ENCODE measurements at places on chromosomes 5 and 9. TPM values are rescaled to one million over a fixed set of nuclear protein-coding genes. Genes with fewer than 3 reads are reported as not detected.
A peak's percentile ranks its signal among the peaks of the same experiment; 100 is the strongest.

- no peaks in the 10 kb centered on the region for H3K27me3 ChIP-seq
- DNase-seq, result no peak
- no peak overlapping the region for H3K4me3 ChIP-seq
- H3K36me3 ChIP-seq, result no peaks in the 10 kb centered on the region
- no peak overlapping the region for H3K27ac ChIP-seq
Measured at GRCh38 chr9:84736536-84736935, 67.0 kb downstream of the NTRK2 start.

DNA sequence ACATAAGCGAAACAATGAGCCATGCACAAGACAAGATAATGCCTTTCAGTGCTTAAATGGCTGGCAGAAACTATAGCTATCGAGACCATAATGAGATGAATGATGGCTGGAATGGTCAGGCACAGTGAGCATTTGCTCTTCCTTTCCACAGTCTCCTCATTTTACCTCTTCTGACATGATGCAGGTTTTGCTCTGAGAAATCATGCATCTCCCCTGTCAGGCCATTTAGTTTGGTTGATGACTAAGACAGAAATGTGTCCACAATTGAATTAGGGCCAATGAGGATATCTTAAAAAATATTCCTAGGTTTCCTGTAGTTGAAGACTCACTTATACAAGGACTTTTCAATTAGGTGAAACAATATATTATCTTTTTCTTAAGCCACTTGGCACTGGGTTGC, 475.1 kb downstream of the TMEM232 start:
- no peaks in the 10 kb centered on the region for H3K36me3 ChIP-seq
- no peaks in the 10 kb centered on the region for H3K4me1 ChIP-seq
- H3K4me3 ChIP-seq, result no peak overlapping the region
- DNase-seq, result no peak
- no peak overlapping the region for H3K27ac ChIP-seq

DNA sequence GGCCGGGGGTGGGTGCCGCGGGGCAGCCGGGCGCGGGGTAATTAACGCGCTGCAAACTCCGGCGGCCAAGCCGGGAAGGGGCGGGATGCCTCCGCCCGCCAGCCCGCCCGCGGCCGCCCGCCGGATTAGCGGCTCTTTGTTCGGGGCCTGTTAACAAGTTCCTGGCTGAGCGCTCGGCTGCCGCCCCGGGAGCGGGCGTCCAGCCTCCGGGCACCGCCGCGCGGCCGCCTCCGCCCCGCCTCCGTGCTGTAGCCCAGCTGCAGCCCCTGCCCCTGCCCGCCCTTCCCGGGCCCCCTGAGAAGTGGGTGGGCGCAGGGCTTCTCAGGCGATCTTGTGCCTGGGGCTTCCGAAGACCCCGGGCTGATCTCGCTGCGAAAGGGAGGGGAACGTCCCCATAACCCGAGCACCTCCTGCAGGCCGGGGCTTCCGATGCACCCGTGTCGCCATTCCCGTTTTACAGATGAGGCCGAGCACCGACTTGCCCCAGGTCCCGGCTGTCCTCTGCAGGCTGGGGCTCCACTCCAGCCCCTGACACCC, 7.5 kb downstream of the UNC5A start:
- no peaks in the 10 kb centered on the region for H3K36me3 ChIP-seq
- DNase-seq, result no peak
- no peak overlapping the region for H3K4me3 ChIP-seq
- no peak overlapping the region for H3K27ac ChIP-seq
- no peaks in the 10 kb centered on the region for H3K4me1 ChIP-seq

- no peaks in the 10 kb centered on the region for H3K36me3 ChIP-seq
- H3K4me1 ChIP-seq, result no peaks in the 10 kb centered on the region
- H3K27me3 ChIP-seq, result no peaks in the 10 kb centered on the region
Measured at GRCh38 chr5:111261610-111262009, 37.4 kb downstream of the CAMK4 start.

- H3K36me3 ChIP-seq, result no peaks in the 10 kb centered on the region
- no peak overlapping the region for H3K4me3 ChIP-seq
- H3K27me3 ChIP-seq, result no peaks in the 10 kb centered on the region
- H3K27ac ChIP-seq, result no peak overlapping the region
- DNase-seq, result no peak
Measured at GRCh38 chr9:7137040-7137439, 379.3 kb downstream of the KDM4C start.

The ATP10B gene
- 0.12 TPM for total RNA-seq

DNA sequence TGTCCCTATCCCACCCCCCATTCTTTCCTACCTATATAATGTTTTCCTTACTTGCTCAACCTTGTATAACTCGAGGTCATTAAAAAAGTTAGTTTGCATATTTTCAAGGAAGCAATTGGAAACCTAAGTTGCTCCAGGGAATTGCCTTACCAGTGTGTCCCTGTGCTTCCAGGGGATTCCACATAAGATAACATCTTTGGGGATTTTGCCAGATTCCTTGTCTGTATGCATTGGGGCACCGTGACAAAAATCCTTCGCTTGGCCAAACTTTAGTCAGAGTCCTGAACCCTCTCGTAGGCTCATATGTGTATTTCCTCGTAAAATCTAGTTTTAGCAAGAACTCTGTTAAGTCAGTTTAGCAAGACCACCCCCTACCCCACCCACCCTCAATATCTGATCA, 14.7 kb upstream of the OSMR start:
- no peak overlapping the region for H3K27ac ChIP-seq
- no peak for DNase-seq
- H3K4me3 ChIP-seq, result no peak overlapping the region
- no peaks in the 10 kb centered on the region for H3K36me3 ChIP-seq

The GABRG2 gene
- total RNA-seq, result not detected

GRCh38 chr5:83011985-83012384, 65.2 kb downstream of the TMEM167A start:
- H3K4me1 ChIP-seq, result no peaks in the 10 kb centered on the region
- no peaks in the 10 kb centered on the region for H3K36me3 ChIP-seq
- DNase-seq, result no peak
- no peak overlapping the region for H3K27ac ChIP-seq
- no peaks in the 10 kb centered on the region for H3K27me3 ChIP-seq

DNA sequence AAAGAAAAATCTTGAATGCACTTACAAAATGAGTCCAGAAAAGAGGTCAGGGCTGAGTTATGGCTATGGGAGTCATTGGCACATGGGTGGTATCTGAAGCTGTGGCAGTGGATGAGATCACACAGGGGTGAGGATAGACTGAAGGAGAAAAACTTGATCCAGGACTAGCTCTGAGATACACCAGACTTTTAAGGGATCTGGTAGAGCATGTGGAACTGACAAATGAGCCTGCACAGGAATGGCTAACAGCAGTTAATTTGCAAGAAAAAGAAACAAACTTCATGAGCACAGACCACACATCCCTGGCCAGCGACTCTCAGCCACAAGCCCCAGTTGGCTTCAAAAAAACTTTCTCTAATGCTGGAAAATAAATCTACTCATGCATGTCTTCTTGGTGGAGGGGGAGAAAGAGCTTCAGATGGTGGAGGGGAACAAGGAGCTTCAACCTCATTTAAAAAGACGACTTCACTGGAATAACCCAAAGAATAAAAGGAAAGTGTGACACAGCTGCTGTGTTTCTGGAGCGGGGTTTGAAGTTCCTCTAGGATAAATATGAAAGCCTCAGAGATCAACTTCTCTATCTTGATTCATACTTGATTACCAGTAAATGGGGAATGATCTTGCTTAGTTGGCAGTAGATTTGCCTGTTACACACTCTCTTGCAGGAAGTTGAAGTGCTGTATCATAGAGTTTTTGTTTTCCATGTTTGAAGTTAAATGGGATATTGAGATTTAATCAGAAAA, 33.6 kb downstream of the TNFAIP8 start:
- no peak overlapping the region for H3K27ac ChIP-seq
- no peak for DNase-seq
- H3K4me1 ChIP-seq, result no peaks in the 10 kb centered on the region

The PCDHGA11 gene
- total RNA-seq, result 5.7 TPM

GRCh38 chr5:95081982-95082381, 202.9 kb downstream of the MCTP1 start:
- DNase-seq, result no peak
- H3K36me3 ChIP-seq, result no peaks in the 10 kb centered on the region
- no peak overlapping the region for H3K4me3 ChIP-seq
- H3K27ac ChIP-seq, result no peak overlapping the region
- H3K27me3 ChIP-seq, result no peaks in the 10 kb centered on the region
- H3K4me1 ChIP-seq, result no peaks in the 10 kb centered on the region

The GOLGA1 gene
- 19.7 TPM for total RNA-seq

The ELOVL7 gene
- total RNA-seq, result 0.60 TPM

GRCh38 chr9:118732998-118733397, 636.2 kb downstream of the BRINP1 start:
- H3K4me1 ChIP-seq, result no peaks in the 10 kb centered on the region
- no peak overlapping the region for H3K4me3 ChIP-seq
- no peaks in the 10 kb centered on the region for H3K36me3 ChIP-seq
- no peak overlapping the region for H3K27ac ChIP-seq

The C1QTNF2 gene
- 1.4 TPM for total RNA-seq

The EIF4EBP3 gene
- 23.6 TPM for total RNA-seq

The NACC2 gene
- 17.2 TPM for total RNA-seq

DNA sequence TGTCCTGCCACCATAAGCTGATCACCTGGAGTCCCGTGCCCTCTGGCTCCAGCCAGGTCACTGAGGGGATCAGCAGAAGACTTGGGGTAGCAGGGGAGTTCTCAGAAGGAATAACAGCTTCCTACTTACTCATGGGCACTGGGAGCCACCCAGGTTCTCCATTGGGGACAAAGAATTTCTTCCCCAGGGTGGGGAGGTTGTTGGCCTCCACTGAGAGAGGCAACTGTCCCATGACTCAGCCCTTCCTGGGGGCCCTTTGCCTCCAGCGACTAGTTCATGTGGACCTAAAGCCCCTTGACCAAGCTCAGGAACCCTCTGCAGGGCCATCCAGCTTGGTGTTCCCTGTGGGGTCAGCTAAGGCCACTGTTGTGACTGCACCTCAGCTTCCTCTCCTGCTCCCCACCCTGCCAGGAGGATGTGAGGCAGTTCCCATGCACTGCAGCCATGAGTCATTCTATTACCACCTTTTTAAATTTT, 175.0 kb downstream of the AUH start:
- H3K36me3 ChIP-seq, result no peaks in the 10 kb centered on the region
- H3K4me1 ChIP-seq, result no peaks in the 10 kb centered on the region
- H3K27me3 ChIP-seq, result no peaks in the 10 kb centered on the region

DNA sequence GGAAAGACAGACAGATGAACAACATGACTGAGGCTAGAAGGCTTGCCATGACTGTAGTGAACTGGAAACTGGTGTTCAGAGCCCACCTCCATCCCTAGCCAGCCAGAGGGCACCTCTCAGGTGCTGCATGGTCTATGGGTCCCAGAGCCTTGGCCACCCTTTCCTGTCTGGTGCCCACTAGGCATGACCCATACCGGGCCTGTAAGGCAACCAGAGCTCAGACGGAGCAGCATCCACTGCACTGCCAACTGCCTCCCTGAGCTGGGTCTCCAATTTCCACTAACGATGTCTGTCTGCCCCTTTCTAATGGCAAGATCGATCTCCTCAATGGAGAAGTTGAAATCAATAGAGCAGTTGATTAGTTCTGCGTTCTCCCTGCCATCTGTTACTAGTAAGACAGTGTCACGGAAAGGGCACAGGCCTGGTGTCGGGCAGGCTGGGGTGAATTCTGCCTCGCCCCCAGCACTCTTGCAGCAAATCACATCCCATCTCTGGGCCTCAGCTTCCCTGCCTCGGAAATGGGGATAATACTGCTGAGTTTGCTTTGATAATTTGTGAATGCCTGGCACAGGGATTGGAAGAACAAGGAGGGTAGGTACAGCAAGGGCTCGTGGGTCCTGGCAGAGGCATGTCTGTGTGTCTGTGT, 172.3 kb upstream of the MVB12B start:
- no peak overlapping the region for H3K4me3 ChIP-seq
- no peak for DNase-seq
- no peaks in the 10 kb centered on the region for H3K4me1 ChIP-seq
- no peak overlapping the region for H3K27ac ChIP-seq
- H3K27me3 ChIP-seq, result no peaks in the 10 kb centered on the region

- no peak overlapping the region for H3K27ac ChIP-seq
- H3K4me1 ChIP-seq, result no peaks in the 10 kb centered on the region
- no peaks in the 10 kb centered on the region for H3K27me3 ChIP-seq
- H3K36me3 ChIP-seq, result no peaks in the 10 kb centered on the region
Measured at GRCh38 chr9:16133556-16134227, 580.8 kb downstream of the CCDC171 start.

- peak within 1 kb of the TSS; percentile 66 for H3K4me3 ChIP-seq
- no peaks in the 10 kb centered on the region for H3K27me3 ChIP-seq
- DNase-seq, result peak; percentile 85
- peaks cover 3% of the 10 kb centered on the region for H3K4me1 ChIP-seq
- H3K27ac ChIP-seq, result peak within 1 kb of the TSS; percentile 54
Measured at GRCh38 chr5:169300468-169301385, at the start of gene SLIT3. Gene SLIT3, minus strand, starts transcription at chr5:169301139. Its CDS starts 430 bp downstream, at chr5:169300709.

The ZNF79 gene
- total RNA-seq, result 6.8 TPM
